AG08396 (cell line): ENCODE measurements at places on chromosomes 4 and X.

- no peak for DNase-seq
Measured at GRCh38 chr4:108391701-108392455, 223.1 kb upstream of the LEF1 start.

DNA sequence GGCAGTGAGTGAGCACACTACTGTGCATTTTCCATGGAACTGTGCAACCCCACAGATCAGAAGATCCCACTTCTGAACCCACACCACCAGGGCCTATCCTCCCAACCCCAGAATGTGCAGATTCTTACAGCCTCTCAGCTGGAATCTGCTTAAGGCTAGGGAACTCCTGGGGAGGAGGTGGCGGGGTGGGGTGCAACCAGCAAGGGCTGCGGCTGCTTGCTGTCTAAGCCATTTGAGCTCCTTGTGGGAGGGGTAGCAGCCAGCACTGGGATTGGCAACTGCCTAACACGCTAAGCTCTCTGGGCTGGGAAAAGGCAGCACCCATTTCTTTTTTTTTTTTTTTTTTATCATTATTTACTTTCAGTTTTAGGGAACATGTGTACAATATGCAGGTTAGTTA lies 353.3 kb downstream of the RAB28 start:
- no peak for DNase-seq

GRCh38 chr4:117550085-117550484 lies 464.7 kb upstream of the TRAM1L1 start:
- DNase-seq, result no peak

GRCh38 chr4:97475621-97476020 lies 667.7 kb downstream of the STPG2 start:
- DNase-seq, result no peak

- DNase-seq, result peak; percentile 67
Measured at GRCh38 chr4:75916091-75916661, 13.9 kb upstream of the PPEF2 start.

DNA sequence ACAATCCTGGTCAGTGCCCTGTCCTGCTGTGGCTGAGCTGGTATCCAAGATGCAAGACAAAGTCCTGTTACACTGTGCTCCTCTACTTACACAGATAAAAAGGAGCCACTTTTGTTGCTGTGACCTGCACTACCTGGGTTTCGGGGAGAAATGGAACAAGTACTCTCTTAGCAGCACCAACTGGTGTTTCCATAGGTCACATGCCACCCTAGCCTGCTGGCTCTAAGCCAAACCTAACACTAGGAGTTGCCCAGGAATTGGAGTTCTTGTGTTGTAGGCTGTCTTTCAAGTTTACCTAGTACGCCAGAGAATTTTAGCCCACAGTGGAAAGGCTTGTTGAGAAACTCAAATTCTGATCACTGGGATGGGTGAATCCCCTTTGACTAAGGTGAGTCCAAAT lies 727.4 kb downstream of the FAM133A start:
- DNase-seq, result no peak

- DNase-seq, result no peak
Measured at GRCh38 chr4:160426233-160426632, 1323.4 kb downstream of the RAPGEF2 start.

DNA sequence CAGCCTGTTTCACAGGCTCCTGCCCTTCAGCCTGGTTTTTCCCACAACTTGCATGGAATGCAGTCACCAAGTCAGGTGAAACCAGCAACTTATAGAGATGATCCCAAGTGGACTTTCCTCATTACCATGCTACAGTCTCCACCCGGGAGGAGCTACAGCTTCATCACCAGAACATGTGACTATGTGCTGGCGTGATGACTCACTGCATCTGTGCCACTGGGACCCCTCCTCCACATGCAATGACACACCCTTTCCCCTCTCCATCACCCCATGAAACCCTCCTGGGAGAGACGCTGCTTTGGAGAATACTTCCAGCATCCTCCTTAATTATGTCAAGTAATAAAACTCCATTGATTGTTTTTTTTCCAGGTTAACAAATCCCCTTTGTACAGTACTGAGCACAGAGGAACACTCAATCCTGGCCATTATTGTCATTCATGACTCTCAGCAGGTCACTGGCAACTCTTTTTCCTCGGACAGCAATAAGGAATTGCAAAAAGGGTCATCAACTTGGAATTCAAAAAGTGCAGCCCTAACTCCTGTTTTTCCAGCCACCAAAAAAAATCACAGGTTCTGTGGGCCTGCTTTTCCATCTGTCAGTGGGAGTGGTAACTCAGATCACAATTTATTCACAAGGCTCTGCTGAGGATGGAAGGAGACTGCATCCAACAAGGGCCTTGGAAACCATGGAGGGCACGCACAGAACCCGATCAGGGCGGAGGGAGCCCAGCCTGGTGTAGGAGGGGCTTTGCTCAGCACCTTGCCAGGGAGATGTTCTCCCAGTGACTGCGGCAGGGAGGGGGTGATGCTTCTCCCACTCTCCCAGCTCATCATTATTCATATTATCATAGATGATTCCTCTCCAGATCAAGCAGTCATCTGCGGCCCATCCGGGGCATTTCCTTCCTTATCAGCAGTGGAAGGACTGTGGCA lies 17.4 kb downstream of the QDPR start:
- DNase-seq, result peak; percentile 43

DNA sequence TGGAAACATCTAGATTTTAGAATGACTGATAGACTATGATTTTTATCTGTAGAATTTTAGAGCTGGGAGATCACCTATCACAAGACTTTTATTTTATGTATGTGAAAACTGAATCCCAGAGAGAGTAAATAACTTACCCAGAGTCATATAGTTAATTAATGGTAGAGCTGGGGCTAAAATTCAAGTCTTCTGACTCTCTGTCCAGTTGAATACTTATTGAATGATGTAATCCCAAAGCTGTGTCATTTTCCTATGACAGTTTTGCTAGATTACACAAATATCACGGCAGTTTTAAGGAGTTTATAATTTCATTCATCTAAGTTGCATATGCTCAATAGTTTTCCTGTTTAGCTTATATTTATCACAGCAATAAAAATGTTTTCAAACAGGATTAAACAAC lies 6.7 kb downstream of the NRK start:
- no peak for DNase-seq

DNA sequence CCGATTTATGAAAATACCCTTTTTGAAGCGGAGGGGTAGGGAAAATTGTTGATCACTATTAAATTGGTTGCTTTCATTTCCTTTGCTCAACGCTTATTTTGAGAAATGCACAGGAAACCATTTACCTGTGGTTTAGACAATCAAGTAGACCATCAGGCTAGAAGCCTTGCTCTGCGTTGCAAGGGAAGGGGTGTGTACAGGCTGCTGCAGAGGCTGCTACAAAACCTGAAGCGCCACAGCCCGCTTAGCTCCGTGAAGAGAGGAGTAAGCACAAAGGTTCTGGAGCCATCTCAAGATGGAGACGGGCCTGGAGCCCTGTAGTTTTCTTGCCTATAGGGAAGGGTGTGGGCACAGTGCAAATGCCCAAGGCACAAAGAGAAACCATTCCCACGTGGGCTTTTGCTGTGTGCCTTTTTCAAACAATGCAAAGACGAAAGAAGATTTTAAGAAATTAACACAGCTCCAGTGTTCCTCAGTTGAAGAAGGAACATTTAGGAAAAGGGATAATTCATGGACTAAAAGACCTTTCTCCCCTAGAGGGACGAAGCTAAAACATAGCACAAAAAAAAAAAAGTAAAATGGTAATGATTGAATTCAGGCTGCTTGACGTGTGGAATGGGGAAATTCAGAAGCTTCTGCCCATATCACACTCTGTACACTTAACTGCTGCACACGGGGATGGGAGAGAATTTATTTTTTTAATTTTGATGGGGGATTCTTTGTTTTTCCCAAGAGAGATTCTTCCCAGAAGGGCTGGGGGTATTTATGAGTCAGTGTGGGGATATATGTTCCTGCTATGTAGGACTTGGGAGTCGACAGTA lies 3.5 kb downstream of the TMSB4X start:
- peak; percentile 31 for DNase-seq

- peak; percentile 6 for DNase-seq
Measured at GRCh38 chrX:138191998-138192397, 519.5 kb downstream of the FGF13 start.

DNA sequence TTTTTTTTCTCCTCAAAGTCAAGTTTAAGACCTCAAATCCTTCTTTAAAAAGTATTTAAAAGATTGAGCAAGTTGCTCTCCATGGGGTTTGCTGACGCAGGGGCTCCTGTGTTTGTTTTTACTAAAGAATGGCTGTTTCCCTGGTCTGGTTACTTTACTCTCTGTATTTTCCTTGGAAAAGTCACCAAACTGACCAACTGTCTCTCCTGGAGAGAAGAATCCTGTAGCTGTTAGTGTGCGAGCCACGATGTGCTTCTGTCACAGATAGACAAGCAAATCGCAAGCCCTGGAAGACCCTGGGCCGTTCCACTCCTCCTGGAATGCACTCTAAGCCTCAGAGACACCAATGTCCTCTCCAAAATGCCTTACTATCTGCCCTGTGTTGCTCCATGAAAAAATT lies 212.1 kb downstream of the CHIC2 start:
- no peak for DNase-seq

DNA sequence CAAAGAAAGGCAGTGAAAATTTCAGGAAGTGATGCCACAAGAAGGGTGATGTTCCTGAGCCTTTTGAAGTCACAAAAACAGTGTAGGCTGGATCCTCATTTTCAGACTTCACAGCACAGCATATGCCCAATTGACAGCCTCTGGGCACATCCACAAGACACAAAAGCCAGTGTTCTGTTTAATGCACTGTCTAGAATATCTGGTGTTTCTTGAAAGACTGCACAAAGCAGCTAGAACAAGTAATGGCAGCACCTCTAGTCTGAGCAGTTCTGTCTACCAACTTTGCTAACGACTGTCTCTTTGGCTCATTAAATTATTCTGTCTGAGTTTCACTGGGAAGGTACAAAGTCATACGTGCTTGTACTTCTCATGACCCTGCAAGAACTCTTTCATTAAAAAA lies 417.1 kb upstream of the GALNT7 start:
- no peak for DNase-seq

GRCh38 chr4:55859711-55860110 lies 6.3 kb downstream of the EXOC1 start:
- DNase-seq, result no peak

DNA sequence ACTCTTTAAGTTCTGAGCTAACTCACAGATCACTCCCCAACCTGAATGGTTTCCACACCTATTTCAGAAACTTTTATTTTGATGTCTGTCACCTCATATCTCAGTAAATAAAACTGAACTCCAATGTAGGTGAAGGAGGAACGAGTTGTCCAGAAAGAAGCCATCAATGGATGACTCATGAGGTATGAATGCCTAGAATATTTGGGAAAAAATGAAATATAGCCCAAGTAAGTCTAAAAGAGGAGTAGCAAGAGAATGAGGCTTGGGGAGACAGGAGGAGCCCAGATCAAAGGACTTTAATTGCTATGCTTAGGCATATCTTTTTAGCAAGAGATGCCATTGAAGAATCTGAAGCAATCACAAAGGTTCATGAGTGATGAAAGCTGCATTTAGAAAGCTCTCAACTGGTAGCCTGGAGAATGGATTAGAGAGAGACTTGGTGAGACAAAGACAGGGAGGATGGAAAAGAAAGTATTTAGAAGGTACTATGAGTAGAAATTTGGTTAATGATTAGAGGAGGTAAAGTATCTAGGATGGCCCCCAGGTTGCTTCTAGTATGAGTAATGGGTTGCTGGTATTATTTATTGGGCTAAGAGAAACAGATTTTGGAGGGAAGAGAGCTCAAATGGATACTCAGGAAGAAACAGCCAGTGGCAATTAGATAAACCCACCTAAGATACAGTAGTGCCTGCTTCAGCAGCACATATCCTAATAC lies 39.4 kb downstream of the NOCT start:
- peak; percentile 14 for DNase-seq

DNA sequence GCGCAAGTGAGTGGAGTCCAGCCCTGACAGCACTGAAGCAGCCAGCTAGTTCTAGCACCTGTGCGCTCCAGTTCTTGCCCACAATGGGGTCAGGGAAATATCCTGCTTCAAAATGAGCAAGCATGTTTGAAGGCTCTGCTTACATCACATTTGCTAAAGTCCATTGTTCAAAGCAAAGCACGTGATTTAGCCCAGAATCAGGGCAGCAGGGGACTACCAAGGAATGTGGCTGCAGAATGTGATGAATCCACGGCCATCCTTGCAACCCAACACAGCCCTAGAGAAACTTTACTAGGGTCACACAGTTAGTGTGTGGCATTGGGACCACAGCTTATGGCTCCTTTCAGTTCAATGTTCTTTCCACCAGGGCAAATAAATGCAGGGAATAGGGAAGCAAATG lies 47.3 kb upstream of the SMIM31 start:
- no peak for DNase-seq

GRCh38 chr4:189615217-189615663 lies 325.4 kb upstream of the FRG1 start:
- DNase-seq, result no peak

DNA sequence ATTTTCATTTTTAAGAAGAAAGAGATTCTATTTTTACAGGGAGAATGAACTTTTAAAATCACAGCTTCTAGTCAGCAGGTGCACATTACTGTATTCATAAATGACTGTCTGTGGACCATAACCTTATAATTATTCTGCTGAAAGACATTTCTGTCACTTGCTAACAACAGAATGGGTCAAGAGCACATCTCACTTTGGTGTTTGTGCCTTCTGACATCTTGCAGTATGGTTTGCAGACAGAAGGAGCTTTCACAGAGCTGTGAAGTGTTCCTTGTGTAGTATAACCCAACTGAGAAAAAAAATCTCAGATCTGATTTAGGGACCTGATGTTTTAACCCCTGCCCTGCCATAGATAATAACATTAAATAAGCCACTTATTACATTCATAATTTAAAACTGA lies 131.4 kb upstream of the CTSO start:
- DNase-seq, result no peak

DNA sequence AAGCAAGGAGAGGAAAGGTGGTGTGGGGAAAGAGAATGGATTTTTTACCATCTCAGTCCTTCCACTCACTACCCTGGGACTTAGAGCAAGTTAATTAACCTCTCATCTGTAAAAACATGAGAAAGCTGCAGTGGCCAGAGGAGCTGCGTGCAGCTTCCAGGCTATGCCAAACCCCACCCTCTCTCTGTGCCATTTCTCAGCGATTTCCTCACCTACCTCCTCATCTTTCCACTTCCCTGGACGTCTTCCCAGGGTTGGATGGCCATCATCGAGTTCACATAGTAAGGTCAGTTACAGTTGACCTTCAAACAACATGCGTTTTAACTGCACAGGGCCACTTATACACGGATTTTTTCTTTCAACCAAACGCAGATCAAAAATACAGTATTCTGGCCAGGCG lies 64.3 kb downstream of the SMIM20 start:
- DNase-seq, result no peak

DNA sequence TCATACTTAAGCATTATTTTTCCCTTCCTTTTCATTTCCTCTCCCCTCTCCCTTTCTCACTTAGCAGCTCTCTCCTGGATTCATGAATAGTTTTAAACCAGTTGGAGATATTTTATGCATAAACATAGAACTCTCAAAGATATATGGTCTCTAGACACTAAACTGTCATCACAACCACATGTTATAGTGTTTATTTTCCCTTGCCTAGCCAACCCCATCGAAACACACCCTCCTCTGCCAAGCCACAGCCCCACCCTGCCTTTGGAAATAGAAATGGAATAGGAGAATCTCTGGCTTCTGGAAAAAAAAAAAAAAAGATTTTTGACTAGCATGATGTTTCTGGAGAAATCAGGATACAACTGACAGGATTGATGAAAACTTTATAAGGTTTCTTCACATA lies 64.8 kb upstream of the RBPJ start:
- peak; percentile 21 for DNase-seq

GRCh38 chr4:126715067-126715466 lies 917.7 kb upstream of the INTU start:
- DNase-seq, result no peak
